ENCODE measurements at places on chromosomes 4 and X.
A peak's percentile ranks its signal among the peaks of the same experiment; 100 is the strongest.

- DNase-seq: no peak
Observed at GRCh38 chr4:149311076-149311475, 504.6 kb downstream of the IQCM start.

DNA sequence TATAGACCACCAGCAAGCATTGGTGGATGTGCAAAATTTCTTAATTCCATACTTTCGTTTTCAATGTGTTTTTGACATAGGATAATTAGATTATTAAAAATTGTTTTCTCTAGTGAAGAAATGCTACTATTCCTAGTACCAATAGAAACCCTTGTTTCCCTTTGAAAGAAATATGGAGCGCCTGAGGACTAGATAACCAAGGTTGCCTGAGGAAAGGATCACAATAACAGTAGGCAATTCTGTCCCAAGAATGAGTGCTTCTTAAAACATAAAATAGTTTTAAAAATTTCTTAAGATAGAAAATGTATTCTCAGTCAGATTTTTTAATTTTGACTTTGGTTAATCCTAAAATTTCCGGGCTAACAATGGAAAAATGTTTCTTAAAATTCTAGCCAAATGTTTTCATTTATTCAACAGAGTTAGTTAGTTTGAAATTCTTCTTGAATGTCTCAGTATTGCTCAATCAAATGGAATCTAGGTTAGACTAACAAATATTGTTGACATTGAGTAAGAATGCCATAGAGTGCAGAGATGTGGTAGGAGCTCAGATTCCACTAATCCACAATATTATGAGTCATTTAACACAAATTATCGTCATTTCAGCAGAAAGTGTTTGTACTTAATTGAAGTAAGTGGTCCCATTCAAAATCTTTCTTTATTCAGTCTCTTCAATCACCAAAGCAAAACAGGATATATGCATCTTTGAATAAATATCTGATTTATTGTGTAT is 666.0 kb downstream of the GRID2 start:
- DNase-seq: peak; percentile 88

GRCh38 chrX:67604979-67605703 is 61.3 kb downstream of the AR start:
- DNase-seq: peak; percentile 81

- DNase-seq: no peak
Observed at GRCh38 chr4:1196421-1197183, 24.2 kb upstream of the SPON2 start.

DNA sequence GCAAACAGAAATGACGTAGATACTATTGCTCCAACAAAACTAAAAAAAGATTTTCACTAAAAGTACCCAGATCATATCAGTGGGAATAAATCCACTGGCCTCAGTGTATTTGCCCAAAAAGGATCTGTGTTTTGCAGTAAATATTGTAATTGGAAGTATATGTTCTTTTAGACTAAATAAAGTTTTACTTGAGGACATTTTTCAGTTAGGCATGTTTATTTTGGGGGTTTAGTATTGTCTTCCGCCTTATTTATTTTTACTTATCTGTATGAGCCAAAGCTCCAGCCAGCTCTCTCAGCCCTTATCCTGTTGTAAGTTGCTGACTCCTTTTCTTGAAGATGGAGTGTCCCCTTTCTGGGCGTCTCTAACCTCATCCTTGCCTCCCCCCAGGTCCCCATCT is 49.8 kb downstream of the PTTG2 start:
- DNase-seq: no peak

Measured in skeletal muscle cell (primary cell).